ENCODE measurements at places on chromosomes 1 and 21.

DNA sequence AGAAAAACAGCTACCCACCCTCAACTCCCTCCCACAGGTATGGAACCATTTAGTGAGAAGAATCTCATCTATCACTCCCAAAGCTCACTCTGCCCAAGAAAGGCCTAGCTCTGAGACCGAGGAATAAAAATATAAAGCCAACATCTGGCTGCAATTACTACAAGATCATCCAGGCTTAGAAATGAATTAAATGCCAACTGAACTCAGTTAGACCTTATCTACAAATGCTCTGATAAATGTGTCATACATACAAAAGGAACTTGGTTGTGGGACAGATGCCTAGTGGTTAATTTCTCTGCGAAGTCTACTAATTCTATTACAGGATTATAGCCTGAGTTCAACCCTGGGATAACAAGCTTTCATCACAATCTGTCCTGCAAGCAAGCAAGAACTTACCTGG, 6.7 kb downstream of the ADIPOR1 start:
- no peak for DNase-seq

- DNase-seq, result no peak
These were observed 6.5 kb upstream of the ALX3 start for GRCh38 chr1:110076789-110077500.

DNA sequence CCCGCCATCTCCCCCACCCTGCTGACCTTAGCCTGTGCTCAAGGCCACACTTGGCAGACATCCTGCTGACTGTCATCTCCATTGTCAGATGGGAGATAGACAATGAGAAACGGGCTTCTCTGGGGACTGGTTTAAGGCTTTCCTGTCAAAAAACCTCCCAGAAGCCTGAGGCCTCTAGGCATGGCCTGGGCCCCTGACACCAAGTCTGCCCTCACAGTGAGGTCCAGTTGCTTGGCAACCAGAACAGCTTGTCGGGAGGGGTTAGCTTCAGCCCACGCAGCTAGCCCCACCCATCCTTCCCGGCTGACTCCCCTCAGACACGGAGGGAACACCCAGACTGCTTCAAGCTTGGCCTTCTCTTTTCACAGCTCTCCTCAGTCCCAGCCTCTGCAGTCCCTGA, 11.0 kb downstream of the PLEKHA6 start:
- DNase-seq, result no peak

DNA sequence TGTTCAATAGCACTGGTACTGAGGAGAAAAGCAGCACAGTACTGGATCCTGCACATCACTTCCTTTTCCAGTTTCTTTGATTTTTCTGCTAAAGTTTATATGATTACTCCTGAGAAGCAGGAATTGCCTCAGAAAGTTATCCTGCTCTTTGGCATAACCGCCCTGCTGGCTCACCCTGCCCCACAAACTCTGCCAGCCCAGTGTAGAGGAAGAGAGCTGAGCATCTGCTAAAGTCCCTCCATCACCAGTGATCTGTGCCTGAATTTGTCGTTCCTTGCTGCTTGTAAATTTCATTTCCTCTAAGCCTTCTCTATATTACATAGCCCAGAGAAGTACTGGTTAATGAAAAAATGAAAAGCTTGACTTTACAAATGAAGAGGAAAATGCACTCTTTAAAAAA, 87.0 kb upstream of the C1orf21 start:
- no peak for DNase-seq

DNA sequence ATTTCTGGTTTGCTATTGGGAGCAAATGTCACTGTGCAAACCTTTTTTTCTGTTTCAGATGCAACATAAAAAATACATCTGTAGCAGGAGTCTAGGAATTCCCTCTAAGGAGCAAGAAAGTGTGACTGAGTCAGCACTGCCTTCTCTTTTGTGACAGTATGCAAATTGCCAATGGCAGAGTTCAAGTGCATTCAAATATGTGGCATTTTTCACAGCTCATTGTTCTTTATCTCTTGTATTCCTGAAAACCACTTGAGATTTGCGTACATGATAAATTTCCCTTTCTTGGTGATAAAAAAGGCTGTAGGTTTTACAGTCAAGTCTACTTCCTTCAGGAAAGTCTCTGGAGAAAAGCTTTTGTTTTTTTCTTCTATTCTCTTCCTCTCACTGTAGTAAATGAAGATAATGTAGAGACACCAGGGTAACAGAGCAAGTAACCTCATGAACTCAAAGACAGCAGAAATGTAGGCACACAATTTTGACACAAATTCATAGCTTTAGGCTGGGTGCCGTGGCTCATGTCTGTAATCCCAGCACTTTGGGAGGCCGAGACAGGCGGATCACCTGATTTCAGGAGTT, 129.7 kb upstream of the L1TD1 start:
- DNase-seq, result no peak

GRCh38 chr21:15703932-15704331, 25.9 kb upstream of the USP25 start:
- DNase-seq, result no peak

GRCh38 chr1:82116105-82116504, 315.4 kb downstream of the ADGRL2 start:
- no peak for DNase-seq

GRCh38 chr21:15367061-15367626, 302.3 kb upstream of the NRIP1 start:
- DNase-seq, result no peak

GRCh38 chr21:26405071-26405470, 168.0 kb downstream of the CYYR1 start:
- DNase-seq, result no peak

GRCh38 chr1:15207031-15207828, 39.8 kb upstream of the FHAD1 start:
- DNase-seq, result no peak

GRCh38 chr1:111666828-111667227, 47.2 kb downstream of the RAP1A start:
- DNase-seq, result no peak

GRCh38 chr1:206842854-206843253, 22.6 kb upstream of the IL20 start:
- no peak for DNase-seq

DNA sequence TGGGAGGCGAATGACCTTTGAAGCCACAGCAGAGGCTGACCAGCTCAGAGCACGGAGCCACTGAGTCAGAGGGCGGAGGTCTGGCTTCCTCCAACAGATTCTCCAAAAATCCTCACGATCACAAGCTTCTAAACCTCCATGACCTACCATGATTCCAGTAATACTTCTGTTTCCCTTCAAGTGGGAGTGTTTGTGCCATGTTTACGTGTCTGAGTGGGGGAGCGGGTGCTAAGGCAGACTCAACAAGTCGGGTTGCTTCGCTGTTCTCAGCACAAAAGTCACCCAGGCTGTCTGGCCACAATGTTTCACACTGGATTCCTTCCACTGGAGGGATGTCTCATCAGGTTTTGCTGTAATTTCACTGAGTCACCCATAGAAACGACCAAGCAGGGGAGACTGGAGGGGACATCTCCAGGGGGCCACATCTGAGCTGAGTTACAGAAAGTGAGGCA, 86.2 kb downstream of the SLC66A1 start:
- DNase-seq, result peak; percentile 48

- DNase-seq, result no peak
These were observed 13.9 kb upstream of the ADAR start for GRCh38 chr1:154621875-154622274.

DNA sequence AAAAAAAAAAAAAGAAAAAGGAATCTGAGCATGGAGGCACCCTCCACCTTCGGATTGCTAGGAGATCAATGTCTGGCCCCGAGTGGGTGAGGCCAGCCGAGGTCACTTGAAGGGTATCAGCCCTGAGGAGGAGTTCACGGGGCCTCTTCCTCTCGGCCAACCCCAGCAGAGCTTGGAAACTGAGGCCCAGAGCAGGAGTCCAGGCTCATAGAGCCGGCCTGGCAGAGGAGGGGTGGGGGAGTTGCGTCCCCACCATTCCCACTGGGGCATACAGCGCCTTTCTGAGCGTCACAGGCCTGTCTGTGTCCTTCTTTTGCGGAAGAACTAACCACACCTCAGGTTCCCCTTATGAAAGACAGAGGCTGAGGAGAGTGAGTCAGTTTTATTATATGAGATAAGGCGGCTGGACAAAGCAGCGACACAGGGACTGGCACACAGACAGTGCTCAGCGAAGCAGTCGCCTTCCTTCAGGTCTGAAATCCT, 17.1 kb upstream of the EPHA2 start:
- no peak for DNase-seq

- DNase-seq, result no peak
These were observed 1.8 kb upstream of the ZNF281 start for GRCh38 chr1:200411406-200412257.

GRCh38 chr1:111015222-111015621, 51.5 kb upstream of the LRIF1 start:
- DNase-seq, result no peak

GRCh38 chr1:30657131-30658013, 66.0 kb downstream of the MATN1 start:
- no peak for DNase-seq

GRCh38 chr1:47849005-47849521, 148.1 kb downstream of the TRABD2B start:
- DNase-seq, result no peak

- no peak for DNase-seq
These were observed 150.6 kb downstream of the MRPL39 start for GRCh38 chr21:25456672-25457071.

- peak; percentile 9 for DNase-seq
These were observed 147.7 kb upstream of the ARHGEF16 start for GRCh38 chr1:3306583-3307291.

Data from RWPE1 (cell line).